ENCODE measurements at places on chromosomes 12 and 14. TPM values are rescaled to one million over a fixed set of nuclear protein-coding genes. Genes with fewer than 3 reads are reported as not detected.
A peak's percentile ranks its signal among the peaks of the same experiment; 100 is the strongest.

NAA25 gene
- total RNA-seq: 35.9 TPM

LBHD2 gene
- not detected for total RNA-seq

ANKRD9 gene
- total RNA-seq: 31.4 TPM

SRGAP1 gene
- 13.1 TPM for total RNA-seq

KRT2 gene
- not detected for total RNA-seq

NEUROD4 gene
- 3.3 TPM for total RNA-seq

DNA sequence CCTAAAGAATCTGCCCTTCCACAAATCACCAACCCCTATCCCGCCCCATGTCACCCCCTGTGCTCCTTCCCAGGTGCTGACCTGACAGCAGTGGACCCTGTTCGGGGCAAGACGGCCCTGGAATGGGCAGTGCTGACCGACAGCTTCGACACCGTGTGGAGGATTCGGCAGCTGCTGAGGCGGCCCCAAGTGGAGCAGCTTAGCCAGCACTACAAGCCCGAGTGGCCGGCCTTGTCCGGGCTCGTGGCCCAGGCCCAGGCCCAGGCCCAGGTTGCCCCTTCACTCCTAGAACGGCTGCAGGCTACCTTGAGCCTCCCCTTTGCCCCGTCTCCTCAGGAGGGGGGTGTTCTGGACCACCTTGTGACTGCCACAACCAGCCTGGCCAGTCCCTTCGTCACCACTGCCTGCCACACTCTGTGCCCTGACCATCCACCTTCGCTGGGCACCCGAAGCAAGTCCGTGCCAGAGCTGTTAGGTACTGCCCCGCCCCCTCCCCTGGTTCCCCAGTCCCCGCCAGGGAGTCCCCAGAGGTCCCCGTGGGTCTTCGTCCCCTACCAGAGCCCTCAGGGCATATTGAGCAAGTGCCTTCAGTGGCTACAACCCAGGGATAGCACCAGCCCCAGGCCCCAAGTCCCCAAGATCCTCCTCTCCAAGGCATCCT is 2.7 kb downstream of the ANKRD33 start:
- no peak overlapping the region for H3K27ac ChIP-seq
- no peak overlapping the region for H3K4me3 ChIP-seq
- H3K4me1 ChIP-seq: peaks cover 23% of the 10 kb centered on the region
- H3K36me3 ChIP-seq: no peaks in the 10 kb centered on the region
- peaks cover 2% of the 10 kb centered on the region for H3K27me3 ChIP-seq
- no peak for DNase-seq

DNA sequence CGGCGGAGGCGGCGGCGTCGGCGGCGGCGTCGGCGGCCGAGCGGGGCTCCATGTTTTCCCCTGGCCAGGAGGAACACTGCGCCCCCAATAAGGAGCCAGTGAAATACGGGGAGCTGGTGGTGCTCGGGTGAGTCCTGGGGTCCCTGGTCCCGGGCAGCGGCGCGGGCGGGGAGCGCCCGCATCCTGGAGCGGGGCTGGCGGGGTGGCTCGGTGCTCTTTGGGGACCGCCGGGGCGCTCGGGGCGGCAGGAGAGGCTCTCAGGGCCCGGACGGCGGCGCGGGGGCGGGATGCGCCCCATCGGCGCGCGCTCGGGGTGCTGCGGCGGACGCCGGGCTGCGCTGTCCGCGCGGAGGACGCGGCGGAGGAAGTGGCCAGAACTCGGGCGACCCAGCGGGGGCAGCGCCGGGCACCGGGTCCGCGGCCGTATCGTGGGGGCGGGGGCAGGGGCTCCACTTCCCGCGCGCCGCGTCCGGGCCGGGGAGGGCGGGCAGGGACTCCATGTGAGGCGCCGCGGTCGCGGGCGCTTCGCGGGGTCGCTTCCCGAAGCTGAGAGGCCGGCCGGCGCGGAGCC is 485 bp downstream of the PELI2 start:
- H3K27ac ChIP-seq: no peak overlapping the region
- H3K27me3 ChIP-seq: peaks cover 22% of the 10 kb centered on the region
- no peaks in the 10 kb centered on the region for H3K36me3 ChIP-seq
- no peak overlapping the region for H3K4me3 ChIP-seq
- DNase-seq: no peak

- no peak overlapping the region for H3K4me3 ChIP-seq
- peak; percentile 78 for DNase-seq
- H3K27ac ChIP-seq: no peak overlapping the region
- peaks cover 6% of the 10 kb centered on the region for H3K4me1 ChIP-seq
These were observed 22.4 kb upstream of the FBXO21 start for GRCh38 chr12:117212563-117213190.

GRCh38 chr12:128570191-128571065 is 253.3 kb downstream of the SLC15A4 start:
- H3K4me1 ChIP-seq: peaks cover 19% of the 10 kb centered on the region
- no peaks in the 10 kb centered on the region for H3K27me3 ChIP-seq
- peak overlapping the region; percentile 47 for H3K4me3 ChIP-seq
- no peak for DNase-seq
- H3K27ac ChIP-seq: peak overlapping the region; percentile 89

DNA sequence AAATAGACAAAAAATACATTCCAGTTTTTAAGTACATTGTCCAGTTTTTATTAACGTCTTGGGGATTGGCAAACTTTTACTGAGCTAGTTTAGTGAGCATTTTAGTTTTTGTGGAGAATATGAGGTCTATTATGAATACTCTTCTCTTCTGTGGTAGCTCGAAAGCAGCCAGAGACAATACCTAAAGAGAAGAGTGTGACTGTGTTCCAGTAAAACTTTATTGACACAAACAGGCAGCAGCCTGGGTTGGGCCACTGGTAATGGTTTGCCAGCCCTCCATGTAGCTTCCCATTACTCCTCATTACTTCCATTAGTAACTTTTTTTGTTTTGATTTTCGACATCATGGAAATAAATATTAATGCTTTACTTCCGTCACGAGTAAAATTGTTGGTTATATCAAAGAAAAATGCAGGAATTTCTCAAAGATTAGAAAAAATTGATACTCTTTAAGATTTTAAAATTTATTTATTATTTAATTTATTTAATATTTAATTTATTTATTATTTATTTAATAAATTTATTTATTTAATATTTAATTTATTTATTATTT is 19.6 kb downstream of the RMST start:
- H3K27me3 ChIP-seq: peaks cover 9% of the 10 kb centered on the region
- no peak overlapping the region for H3K4me3 ChIP-seq

GRCh38 chr12:64544371-64545080 is 65.8 kb upstream of the RASSF3 start:
- no peak overlapping the region for H3K4me3 ChIP-seq
- no peaks in the 10 kb centered on the region for H3K36me3 ChIP-seq
- H3K27ac ChIP-seq: no peak overlapping the region
- H3K4me1 ChIP-seq: peaks cover 10% of the 10 kb centered on the region
- DNase-seq: no peak

- no peaks in the 10 kb centered on the region for H3K36me3 ChIP-seq
- peak overlapping the region; percentile 100 for H3K27ac ChIP-seq
- H3K4me1 ChIP-seq: peaks cover 20% of the 10 kb centered on the region
- DNase-seq: no peak
- peaks cover 51% of the 10 kb centered on the region for H3K27me3 ChIP-seq
These were observed 190.1 kb upstream of the PRMT8 start for GRCh38 chr12:3300833-3301401.

DNA sequence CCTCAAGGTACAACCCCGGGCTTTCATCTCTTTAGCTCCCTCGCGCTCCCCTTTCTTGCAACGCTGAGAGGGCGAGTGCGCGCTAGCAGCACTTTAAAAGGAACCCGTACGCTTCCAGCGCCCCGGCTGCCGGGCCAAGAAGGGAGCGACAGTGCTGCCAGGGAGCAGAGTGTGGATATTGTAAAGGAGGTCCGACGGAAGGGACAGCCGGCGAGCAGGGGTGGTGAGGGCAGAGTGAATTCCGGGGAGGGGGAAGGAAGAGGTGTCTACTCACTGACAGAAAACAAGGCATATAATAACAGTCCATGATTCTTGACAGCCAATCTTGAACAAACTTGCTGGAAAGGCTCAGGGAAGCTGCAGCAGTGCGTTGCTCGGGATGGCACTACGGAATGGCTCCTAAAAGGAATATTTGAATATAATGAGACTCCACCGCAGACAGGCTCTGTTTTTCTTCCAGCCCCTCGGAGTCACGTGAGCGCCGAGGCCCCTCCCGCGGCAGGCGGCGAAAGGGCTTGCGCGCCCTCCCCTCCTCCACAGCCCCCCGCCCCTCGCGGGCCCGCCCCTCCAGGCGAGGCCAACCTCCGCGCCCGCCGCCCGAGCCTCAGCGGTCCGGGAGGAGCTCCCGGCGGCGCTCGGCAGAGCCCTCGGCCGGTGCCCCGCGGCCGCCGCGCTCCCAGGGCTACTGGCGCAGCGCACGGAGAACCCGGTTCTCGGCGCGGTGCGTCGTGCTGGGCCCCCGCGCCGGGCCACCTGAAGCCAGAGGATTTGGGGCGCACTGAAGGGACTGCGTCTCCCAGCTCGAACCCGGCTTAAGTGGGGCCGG is 3.4 kb downstream of the BMP4 start:
- peaks cover 31% of the 10 kb centered on the region for H3K4me1 ChIP-seq
- peaks cover 84% of the 10 kb centered on the region for H3K27me3 ChIP-seq
- peak; percentile 88 for DNase-seq

DNA sequence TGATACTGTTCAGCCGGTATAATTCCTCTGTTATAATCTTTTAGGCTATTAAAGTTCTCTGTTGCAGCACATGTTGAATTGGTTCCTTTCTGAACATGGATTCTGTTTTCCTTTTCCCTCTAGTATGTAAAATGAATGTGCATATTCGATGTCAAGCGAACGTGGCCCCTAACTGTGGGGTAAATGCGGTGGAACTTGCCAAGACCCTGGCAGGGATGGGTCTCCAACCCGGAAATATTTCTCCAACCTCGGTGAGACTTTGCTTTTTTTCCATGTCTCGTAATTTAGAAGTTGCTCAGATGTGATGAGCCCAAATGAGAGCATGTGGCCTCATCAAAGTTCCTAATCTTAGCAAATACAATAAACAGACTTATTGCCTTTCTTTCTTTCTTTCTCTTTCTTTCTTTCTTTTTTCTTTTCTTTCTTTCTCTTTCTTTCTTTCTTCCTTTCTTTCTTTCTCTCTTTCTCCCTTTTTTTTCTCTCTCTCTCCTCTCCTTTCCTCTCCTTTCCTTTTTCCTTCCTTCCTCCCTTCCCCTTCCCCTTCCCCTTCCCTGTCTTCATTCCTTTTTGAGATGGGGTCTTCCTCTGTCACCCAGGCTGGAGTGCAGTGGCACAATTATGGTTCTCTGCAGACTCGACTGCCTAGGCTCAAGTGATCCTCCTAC is 131.9 kb downstream of the PRKCH start:
- no peaks in the 10 kb centered on the region for H3K27me3 ChIP-seq
- DNase-seq: no peak
- H3K4me3 ChIP-seq: no peak overlapping the region
- no peaks in the 10 kb centered on the region for H3K4me1 ChIP-seq

- DNase-seq: no peak
- H3K4me3 ChIP-seq: no peak overlapping the region
- no peak overlapping the region for H3K27ac ChIP-seq
- no peaks in the 10 kb centered on the region for H3K27me3 ChIP-seq
- peaks cover 30% of the 10 kb centered on the region for H3K4me1 ChIP-seq
- peaks cover 7% of the 10 kb centered on the region for H3K36me3 ChIP-seq
These were observed 58.5 kb downstream of the SPPL3 start for GRCh38 chr12:120845696-120846095.

- H3K4me1 ChIP-seq: peaks cover 5% of the 10 kb centered on the region
- no peak overlapping the region for H3K27ac ChIP-seq
- H3K36me3 ChIP-seq: no peaks in the 10 kb centered on the region
- H3K27me3 ChIP-seq: peaks cover 3% of the 10 kb centered on the region
- H3K4me3 ChIP-seq: no peak overlapping the region
- no peak for DNase-seq
These were observed 39.9 kb downstream of the TNFAIP2 start for GRCh38 chr14:103163199-103163598.

GRCh38 chr12:27957366-27957765 is 15.2 kb downstream of the PTHLH start:
- no peaks in the 10 kb centered on the region for H3K4me1 ChIP-seq
- no peak overlapping the region for H3K27ac ChIP-seq
- DNase-seq: no peak
- peaks cover 16% of the 10 kb centered on the region for H3K36me3 ChIP-seq

DNA sequence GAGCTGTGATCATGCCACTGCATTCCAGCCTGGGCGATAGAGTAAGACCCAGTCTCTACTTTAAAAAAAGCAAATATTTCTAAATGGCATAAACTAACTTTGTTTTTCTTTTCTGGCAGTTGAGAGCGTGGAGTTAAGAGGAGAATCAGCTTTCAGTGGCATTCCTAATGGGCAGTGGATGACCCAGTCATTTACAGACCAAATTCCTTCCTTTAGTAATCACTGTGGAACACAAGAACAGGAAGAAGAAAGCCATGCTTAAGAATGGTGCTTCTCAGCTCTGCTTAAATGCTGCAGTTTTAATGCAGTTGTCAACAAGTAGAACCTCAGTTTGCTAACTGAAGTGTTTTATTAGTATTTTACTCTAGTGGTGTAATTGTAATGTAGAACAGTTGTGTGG is 21.2 kb downstream of the TDG start:
- DNase-seq: no peak
- no peaks in the 10 kb centered on the region for H3K27me3 ChIP-seq
- no peaks in the 10 kb centered on the region for H3K4me1 ChIP-seq
- H3K27ac ChIP-seq: no peak overlapping the region
- H3K4me3 ChIP-seq: no peak overlapping the region

DNA sequence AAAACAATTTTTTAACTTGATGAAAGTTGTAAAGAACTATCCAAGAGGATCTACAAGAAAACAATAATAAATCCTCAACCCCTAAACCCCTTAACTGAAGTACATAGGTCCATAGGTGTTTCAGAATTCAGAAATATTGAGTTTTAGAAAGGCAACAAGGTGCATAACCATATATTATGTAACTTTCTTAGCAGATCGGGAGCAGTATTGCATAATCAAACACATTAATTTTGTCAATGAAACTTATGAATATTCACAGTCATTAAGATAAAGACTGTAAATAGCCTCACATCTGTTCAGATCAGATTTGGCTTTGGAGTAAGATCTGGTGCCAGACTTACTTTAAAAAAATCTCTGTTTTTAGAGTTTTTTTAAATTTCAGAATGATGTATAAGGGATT is 647.1 kb upstream of the FLRT2 start:
- H3K4me1 ChIP-seq: no peaks in the 10 kb centered on the region
- DNase-seq: no peak
- H3K27ac ChIP-seq: no peak overlapping the region
- H3K27me3 ChIP-seq: no peaks in the 10 kb centered on the region

- DNase-seq: no peak
- H3K4me3 ChIP-seq: no peak overlapping the region
- H3K27me3 ChIP-seq: no peaks in the 10 kb centered on the region
- H3K4me1 ChIP-seq: no peaks in the 10 kb centered on the region
- H3K36me3 ChIP-seq: no peaks in the 10 kb centered on the region
These were observed 187.0 kb downstream of the GRIP1 start for GRCh38 chr12:66491853-66492252.

GRCh38 chr12:106046301-106046846 is 92.4 kb downstream of the NUAK1 start:
- H3K27ac ChIP-seq: no peak overlapping the region
- no peak for DNase-seq
- H3K4me3 ChIP-seq: no peak overlapping the region
- no peaks in the 10 kb centered on the region for H3K36me3 ChIP-seq
- H3K4me1 ChIP-seq: no peaks in the 10 kb centered on the region
